Omental fat pad (tissue), 4 donors: ENCODE measurements at places on chromosomes 7 and 10. TPM values are rescaled to one million over a fixed set of nuclear protein-coding genes. Genes with fewer than 3 reads are reported as not detected.
A peak's percentile ranks its signal among the peaks of the same experiment; 100 is the strongest.

DNA sequence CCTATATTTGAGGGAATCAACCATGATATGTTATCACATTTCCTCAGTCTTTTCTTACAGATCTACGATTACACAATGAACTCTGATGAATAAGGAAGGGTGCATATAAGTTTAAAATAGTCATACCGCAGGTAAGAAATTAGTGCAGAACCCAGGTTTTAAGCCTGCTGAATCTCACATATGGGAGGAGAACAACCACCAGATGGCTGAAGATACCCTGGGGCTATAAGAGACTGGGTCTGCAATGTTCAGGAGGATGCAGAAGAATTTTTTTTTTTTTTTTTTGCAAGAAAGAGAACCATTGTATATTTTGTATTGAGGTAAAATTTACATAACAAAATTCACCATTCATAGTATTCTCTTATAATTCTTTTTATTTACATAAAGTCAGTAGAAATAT, 372.3 kb upstream of the MYO3A start:
- no peak for DNase-seq

GRCh38 chr7:98531717-98532116, 85.4 kb upstream of the NPTX2 start:
- no peak for DNase-seq

DNA sequence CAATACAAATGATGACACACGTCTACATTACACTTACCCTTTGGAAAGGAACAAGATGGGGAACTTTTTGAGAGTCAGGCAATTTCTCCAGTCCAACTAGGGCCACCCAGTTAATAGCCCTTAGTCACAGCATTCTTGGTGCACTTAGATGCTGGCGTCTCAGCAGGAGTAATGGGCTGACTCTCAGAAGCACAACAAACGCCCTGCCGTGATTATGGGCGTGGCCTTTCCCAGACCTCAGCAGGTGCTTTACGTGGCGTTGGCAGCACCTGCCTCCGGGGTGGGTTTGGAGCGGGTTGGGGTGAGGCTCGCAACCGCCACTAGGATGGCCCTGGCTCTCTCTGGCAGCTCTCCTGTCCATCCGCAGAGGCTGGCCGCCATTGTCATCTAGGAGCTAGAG, 147.6 kb upstream of the SHH start:
- no peak for DNase-seq

- no peak for DNase-seq
Observed at GRCh38 chr7:5077740-5078139, 32.1 kb downstream of the RBAK start.

- DNase-seq = no peak
Observed at GRCh38 chr7:122100021-122100420, 44.0 kb downstream of the AASS start.

DNA sequence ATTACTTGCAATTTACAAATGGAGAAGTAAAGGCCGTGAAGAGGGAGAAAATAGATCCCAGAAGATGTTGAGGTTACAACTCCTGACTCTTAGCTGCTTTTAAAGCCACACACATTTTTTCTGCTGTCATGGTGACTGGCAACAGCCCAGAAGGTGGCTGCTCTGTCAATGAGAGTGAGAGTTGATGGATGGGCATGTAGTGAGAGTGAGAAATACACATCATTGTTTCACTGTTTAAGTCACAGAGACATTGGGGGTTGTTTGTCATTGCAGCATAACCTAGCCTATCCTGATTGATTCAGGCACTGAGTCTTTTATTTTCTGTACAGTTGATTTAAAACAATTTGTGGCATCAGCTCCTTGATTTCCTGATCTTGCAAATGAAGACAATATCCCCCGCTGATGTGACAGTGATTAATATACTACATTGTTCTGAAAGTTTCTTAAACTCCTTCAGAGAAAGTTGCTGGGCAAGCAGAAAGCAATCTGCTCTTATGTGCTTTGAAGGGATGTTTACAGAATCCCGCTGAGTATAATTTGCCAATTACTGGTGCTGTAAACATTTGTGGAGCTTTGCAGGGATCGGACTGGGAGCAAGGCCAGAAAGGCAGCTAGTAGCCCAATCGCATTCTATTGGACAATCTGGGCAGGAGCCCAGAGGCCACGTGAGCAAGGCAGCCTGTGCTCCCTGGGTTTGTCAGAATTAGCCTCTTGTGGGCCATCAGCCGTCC, 229.6 kb downstream of the PRPF18 start:
- DNase-seq = no peak

GRCh38 chr10:101843032-101844021, at the start of gene KCNIP2:
KCNIP2 (minus strand) TSS chr10:101843800; CDS start chr10:101843568, 232 bp downstream.
- DNase-seq = no peak

DNA sequence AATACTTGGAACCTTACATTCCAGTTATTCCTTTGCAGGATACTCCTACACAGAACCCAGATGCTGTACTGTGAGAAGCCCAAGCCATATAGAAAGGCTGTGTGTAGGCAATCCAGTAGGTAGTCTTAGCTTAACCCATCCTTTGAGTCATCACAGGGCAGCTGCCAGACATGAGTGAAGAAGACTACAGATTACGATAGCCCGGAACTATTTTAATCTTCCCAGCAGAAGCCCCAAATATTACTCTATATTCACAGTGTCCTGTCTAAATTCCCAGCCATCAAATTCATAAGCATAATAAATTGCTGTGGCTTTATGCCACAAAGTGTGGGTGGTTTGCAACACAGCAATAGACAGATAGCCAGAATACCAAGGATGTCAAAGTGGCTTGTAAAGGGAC, 474.1 kb upstream of the STEAP1 start:
- DNase-seq = no peak

- no peak for DNase-seq
Observed at GRCh38 chr7:2162959-2163358, 69.8 kb downstream of the MAD1L1 start.

DNA sequence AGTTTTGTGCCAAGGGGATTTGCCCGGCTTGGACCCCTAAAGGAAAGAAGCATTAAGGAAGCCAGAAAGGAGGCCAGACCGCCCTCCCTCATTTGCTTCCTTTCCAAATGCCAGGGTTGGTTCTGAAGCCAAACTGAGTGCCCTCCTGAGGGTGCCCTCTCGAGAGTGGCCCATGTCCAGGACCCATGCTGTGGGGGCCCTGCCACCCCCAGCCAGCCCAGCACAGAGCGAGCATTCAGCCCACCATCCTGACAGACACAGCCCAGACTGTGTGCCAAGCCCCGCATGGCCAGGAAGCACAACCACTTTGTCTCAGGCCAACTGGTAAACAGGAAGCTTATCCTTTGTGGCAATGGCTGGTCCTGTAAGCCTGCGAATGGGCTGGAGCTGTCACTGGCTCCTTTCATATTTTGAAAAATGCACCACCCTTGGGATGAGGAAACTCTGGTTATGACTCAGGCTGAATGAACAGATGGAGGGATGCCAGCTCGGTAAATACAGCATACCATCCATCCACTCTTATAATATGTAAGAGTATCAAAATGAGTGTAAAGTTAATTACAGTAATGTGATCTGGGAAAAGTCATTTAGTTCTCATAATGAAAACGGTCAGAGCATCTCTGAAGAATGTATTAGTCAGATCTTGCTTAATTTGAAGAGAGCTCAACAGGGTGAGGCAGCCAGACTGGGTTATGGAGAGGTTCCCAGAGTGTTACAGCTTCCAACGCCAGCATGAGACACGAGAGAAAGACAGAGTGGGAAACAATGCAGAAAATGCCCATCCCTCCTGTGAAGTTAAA, 65.0 kb downstream of the STK17A start:
- DNase-seq = peak; percentile 54

DNA sequence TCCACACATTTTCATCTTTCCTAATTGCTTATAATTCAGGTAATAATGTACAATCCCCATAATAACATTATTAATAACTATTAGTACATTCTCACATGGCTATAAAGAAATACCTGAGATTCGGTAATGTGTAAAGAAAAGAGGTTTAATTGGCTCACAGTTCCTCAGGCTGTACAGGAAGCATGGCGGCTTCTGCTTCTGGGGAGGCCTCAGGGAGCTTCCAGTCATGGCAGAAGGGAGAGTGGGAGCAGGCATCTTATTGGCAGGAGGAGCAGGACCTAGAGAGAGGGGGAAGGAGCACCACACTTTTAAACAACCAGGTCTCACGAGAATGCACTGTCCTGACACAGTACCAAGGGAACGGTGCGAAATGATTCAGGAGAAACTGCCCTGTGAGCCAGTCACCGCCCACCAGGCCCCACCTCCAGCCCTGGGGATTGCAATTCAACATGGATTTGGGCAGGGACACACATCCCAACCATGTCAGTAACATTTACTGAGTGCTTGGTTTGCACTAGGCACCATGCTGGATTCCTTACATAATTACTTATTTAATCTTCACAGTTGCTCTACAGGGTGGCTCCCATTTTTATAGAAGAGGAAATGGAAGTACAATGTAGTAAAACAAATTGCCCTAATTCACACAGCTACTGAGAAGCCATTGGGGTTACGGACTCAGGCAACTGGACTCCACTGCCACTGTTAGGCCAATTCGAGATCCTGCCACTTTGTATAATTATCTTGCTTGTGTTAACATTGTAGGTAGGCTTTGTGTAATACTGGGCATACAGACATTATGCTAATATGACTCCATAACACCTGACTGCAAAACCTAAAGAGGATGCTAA, 8.7 kb upstream of the ESYT2 start:
- DNase-seq = no peak

- no peak for DNase-seq
Observed at GRCh38 chr10:15196021-15196834, 27.7 kb upstream of the NMT2 start.

DNA sequence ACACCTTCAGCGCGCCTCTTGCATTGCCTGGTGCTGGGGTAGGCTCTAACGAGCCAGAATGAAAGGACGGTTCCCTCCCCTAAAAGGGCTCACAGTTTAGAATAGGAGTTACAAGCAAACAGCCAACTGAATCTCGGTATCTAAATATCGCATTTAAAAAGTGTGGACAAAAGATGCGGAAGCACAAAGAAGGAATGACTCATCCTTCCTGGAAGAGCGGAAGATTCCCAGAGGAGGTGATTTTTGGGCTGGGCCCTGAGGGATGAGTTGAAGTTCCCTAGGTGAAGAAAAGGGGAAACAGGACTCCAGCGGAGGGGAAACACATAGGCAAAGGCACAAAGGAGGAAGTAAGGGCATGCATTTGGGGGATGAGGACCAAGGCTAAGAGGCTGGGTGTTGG, 29.9 kb downstream of the SRRM3 start:
- no peak for DNase-seq

GRCh38 chr7:15688279-15688626, 1.8 kb upstream of the MEOX2 start:
- DNase-seq = no peak

DNA sequence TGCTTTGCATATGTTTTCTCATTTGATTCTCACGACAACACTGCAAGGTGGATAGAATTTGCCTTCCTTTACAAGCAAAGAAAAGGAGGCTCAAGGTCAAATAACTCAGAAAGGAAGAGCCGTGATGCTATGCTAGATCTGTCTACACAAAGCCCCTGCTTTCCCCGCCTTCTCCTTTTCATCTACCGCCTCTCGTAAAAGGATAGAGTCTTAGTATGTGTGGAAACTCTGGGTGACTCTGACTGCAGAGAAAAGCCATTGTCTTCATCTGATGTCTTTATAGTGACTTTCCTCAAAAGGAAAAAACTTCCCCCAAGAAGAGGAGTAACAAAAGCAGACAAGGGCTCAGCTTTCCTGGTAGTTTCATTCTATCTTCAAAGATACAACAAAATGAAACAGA, 292.7 kb downstream of the ACTR3B start:
- no peak for DNase-seq

DNA sequence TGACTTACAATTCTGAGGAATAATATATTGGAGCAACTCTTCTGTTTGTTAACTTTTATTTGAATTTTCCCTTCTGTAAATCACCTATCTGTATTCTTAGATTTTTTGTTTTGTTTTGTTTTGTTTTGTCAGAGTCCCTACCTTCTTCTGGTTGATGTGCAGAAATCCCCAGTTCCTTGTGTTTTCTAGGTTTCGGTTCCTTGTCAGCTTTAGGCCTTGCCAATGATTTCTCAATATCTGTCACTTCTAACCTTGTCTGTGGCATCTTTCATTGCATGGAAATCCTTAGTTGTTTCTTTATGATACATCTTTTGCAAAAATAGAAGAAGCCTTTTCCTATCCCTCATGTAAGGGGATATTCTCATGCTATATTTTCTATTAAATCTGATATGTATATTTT, 21.7 kb upstream of the ST8SIA6 start:
- no peak for DNase-seq

GRCh38 chr7:18780266-18780665, 284.7 kb downstream of the HDAC9 start:
- DNase-seq = no peak

GRCh38 chr7:142414135-142414534, 156.3 kb upstream of the PRSS58 start:
- DNase-seq = no peak

DNA sequence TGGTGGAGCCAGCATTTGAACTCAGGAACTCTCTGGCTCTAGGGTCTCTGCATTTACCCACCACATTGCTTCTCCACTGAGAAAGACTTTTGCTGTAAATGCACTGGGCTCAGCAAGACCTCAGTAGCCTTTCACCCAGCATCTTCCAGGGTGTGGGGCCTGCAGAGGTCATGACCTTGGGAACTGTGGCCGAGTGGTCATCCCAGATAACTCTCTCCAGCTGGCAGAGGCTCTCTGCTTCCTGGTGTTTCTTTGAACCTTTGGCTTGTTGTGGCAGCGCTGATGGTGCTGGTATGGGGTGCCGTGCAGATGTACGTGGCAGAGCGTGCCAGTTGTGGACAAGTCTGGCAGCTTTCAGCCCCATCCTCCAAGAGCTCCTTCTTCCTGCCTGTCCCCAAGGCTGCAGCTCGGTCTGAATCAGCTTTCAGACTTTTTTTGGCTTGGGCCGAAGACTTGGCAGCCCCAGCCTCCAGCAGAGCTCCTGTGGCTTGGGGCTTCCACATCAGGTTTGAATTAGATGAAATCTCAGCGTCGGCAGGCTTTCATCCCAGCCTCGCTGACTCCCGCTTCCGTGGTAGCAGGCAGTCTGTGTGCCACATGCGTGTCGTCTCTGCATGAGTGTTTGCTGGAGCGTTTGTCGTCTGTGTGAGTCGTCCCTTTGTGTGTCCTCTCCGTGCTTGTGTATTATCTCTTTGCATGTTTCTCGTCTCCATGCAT, 21.5 kb downstream of the ADAMTS14 start:
- no peak for DNase-seq

DNA sequence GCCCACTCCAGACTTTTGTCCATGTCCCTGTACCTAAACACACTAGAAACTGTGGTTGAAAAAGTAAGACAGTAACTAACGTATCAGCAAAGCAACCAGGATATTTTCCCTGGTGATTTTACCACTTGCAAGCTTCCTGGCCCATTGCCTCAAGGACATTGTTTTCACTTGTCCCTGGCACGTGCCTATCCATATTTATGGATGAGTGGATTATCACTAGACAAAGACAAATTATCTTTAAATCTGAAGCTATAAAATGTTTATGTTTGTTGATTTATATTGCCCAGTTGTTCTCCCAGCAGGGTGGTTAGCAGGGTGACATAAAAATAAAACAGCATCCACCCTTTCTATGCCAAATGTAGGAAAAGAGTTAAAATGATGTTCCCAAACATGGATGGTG, 93.2 kb upstream of the STEAP1 start:
- no peak for DNase-seq

The PRPF18 gene
- total RNA-seq = 28.5 TPM

The RBP4 gene
- total RNA-seq = 1,096 TPM

The STEAP2 gene
- total RNA-seq = 24.7 TPM

The EBLN1 gene
- total RNA-seq = not detected

The GPR26 gene
- not detected for total RNA-seq

The CTTNBP2 gene
- total RNA-seq = 13.3 TPM

The CPN1 gene
- total RNA-seq = not detected

The AKR1C4 gene
- total RNA-seq = not detected

The CCDC7 gene
- 42.2 TPM for total RNA-seq

The MUC12 gene
- not detected for total RNA-seq

The DOCK4 gene
- 47.5 TPM for total RNA-seq

The DHX32 gene
- total RNA-seq = 21.5 TPM

The CLCN1 gene
- total RNA-seq = 0.79 TPM
